ENCODE measurements at places on chromosomes 16 and 17.

- DNase-seq, result no peak
Measured at GRCh38 chr16:50195756-50196155, 42.6 kb downstream of the TENT4B start.

GRCh38 chr17:78151514-78152008 is 5.4 kb downstream of the C17orf99 start:
- DNase-seq, result no peak

DNA sequence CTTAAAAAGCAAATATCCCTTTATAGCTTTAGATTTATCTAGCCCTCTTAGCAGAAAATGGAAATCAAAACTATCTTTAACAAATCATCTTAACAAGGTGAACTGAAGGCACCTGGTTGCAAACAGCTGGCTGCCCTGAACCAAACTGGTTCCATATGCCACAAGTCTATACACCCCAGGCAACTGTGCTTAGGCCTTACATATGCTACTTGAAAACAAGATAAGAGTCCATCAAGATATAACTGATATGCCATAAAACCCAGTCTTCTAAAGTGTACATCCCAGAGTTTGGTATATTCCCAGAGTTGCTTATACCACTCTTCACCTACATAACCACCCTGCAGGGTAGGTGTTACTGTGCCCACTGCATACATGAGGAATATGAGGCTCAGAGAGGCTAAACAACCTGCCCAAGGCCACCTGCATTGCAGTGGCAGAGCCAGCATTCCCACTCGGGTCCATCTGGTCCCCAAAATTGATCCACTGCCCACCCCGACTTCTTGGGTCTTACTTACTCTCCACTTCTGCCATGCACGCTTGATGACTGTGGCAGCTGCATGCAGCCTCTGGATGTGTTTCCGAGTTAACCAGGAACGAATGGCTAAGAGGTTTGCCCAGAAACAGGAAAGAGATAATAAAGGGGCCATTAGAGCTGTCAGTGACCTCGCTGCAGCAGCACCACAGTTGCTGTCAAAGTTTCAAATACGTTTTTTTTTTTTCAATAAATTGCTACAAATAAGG is 12.2 kb downstream of the ZNHIT3 start:
- DNase-seq, result no peak

DNA sequence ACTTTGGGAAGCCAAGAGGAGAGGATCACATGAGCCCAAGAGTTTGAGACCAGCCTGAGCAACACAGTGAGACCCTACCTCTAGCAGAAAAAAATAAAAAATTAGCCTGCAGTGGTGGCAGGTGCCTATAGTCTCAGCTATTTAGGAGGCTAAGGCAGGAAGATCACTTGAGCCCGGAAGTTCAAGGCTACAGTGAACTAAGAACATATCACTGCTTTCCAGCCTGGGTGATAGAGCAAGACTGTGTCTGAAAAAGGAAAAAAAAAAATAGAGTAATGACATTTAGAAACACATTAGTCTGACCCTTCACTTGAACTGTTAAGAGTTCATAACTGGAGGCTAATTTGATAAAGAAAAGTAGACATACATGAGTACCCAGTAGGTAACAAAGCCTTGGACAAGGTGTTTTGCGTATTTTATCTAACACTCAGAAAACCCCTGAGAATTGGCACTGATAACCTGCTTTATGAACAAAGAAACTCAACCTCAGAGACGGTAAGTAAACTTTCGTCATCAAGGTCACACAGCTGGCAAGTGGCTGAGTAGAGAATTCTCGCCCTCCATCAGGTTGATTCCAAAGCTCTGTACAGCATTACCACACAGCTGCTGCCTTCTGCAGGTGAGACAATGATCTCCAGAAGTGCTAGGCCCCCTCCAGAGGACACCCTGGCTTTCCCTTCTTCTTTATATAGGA is 101.1 kb downstream of the SMG6 start:
- DNase-seq, result no peak

GRCh38 chr16:57601801-57602478 is 26.5 kb upstream of the ADGRG1 start:
- peak; percentile 73 for DNase-seq

GRCh38 chr17:2948721-2949468 is 114.5 kb downstream of the OR1D5 start:
- no peak for DNase-seq

Data from DND-41 (cell line).